ENCODE measurements at places on chromosomes 7 and 10.

- DNase-seq: peak; percentile 83
Observed at GRCh38 chr10:88883448-88883809, 3.4 kb downstream of the STAMBPL1 start.

DNA sequence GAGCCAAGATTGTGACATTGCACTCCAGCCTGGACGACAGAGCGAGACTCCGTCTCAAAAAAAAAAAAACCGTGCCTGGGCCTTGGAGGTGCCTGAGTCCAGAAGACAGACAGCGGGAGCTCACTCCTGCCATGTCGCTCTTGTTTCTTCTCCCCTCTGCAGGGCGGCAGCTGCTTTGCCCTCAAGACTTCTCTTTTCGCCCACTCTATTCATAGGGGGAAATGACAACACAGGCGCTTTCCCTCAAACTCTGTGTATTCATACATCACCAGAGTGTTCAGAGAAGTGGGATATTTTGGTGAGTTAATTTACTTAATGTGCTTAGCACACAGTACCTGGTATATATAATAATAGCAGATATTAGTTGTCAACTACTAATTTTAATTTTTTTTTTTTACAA, 44.5 kb downstream of the FOXK1 start:
- no peak for DNase-seq

GRCh38 chr7:5539013-5539411, 115.4 kb upstream of the TNRC18 start:
- DNase-seq: no peak

DNA sequence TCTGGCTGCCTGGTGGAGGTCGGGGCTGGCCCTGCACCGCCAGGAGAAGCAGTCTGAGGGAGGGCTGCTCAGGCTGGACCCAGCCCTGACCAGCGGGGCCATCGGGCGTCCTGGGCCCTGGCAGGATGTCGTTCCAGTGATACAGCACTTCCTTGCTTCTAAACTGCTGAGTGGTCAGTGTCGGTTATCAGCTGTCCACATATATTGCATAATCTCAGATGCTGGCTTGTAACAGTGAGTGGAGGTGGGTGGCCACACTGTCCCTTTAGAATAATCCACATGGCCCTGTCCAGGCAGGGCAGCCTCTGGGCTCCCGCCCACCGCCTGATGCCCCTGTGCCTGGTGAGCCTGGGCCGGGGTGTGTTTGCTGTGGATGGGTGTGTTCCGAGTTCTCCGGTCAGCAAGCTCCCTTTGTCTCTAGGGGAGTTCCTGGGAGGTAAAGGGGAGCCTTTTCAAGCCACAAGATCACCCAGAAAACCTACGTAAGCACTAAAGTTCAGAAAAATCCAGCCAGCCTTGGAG, 86.1 kb downstream of the LHPP start:
- no peak for DNase-seq

- peak; percentile 72 for DNase-seq
Observed at GRCh38 chr7:100483722-100484672, at the start of gene NYAP1. NYAP1 (plus strand) TSS chr7:100483927; CDS start chr7:100485312, 1,385 bp downstream.

- DNase-seq: no peak
Observed at GRCh38 chr10:114802177-114802576, 19.4 kb upstream of the FHIP2A start.

GRCh38 chr10:114519756-114520293, 115.5 kb upstream of the AFAP1L2 start:
- DNase-seq: no peak

GRCh38 chr7:159093351-159093971, 51.2 kb downstream of the VIPR2 start:
- DNase-seq: no peak

GRCh38 chr10:101695404-101695890, 477 bp upstream of the FBXW4 start:
- DNase-seq: no peak

GRCh38 chr10:118259288-118259906, 82.7 kb downstream of the FAM204A start:
- DNase-seq: no peak

DNA sequence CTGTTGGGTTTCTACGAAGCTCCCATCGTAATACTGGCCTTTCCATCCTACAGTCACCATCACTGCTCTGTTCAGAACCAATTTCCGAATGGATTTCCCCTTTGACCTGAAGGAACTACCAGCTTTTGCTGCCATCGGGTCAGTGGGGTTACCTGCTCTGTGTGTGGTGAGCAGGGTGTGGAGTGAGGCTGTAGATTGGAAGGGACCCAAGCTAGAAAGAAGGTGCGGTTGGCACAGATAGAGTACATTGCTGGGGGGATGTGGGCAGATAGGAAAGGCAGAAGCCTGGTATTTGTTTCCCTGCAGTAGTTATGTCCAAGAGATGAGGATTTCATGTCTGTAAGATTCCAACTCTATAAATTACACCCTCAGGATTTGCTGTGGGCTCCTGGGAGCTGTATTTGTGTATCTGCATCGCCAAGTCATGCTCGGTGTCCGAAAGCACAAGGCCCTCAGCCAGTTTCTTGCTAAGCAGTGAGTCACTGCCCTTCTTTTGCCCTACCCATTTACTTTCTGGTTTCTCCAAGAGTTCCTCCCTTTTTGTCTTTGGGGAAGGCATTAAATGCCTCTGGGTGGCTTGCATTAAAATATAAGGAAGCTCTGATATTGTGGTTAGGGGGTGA, 15.4 kb downstream of the CLCN1 start:
- no peak for DNase-seq

GRCh38 chr7:94253686-94254085, 141.0 kb upstream of the COL1A2 start:
- no peak for DNase-seq

- no peak for DNase-seq
Observed at GRCh38 chr7:78218876-78219275, 420.3 kb downstream of the PHTF2 start.

GRCh38 chr7:23539494-23539907, 7.7 kb upstream of the TRA2A start:
- no peak for DNase-seq

- DNase-seq: no peak
Observed at GRCh38 chr10:99470327-99470726, 39.9 kb upstream of the GOT1 start.

DNA sequence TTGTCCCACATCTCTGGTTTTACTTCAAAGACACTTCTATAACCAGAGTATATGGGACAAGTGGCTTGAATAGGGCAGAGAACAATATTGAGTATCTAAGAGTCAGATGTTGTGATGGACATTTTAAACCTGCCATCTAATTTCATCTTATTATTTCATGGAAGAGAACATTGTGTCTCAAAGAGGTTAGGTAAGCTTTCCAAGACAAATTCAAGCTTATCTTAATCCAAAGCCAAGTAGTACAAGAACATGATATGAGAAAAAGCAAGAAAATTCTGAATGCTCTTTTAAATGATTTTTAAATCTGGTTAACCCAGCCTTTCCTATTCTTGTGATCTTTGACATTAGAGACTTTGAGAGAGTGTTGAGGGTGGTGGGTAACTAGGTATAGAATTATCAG, 65.3 kb upstream of the ZNF804B start:
- DNase-seq: no peak

GRCh38 chr7:140390034-140390433, 8.3 kb downstream of the SLC37A3 start:
- DNase-seq: no peak

- no peak for DNase-seq
Observed at GRCh38 chr10:18610517-18610916, 40.9 kb downstream of the NSUN6 start.

DNA sequence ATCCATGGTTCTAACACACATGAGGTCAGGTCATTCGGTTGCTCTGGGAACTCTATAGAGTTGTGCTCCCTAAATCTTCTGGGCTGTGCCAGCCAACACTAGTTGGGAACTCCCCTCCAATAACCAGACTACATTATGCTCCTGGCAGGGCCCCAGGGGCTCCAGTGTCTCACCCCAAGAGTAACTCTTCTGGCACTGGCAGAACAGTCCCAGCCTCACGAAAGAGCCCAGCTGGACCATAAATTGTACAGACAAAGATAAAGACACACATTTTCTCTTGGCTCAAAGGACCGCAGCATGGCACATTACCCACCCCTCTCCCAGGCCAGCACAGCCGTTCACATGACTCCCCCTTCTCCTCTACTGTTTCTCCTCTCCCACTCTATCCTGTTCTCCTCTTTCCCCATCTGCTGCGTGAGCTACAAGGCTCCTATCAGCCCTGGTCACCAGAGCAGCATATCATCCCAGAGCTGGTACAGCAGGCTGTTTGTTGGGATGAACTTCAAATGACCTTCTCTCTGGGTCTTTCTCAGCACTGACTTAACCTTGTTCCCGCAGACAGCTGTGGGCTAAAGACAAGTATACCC, 230.6 kb downstream of the PLXNA4 start:
- no peak for DNase-seq

- no peak for DNase-seq
Observed at GRCh38 chr10:42984761-42985325, 92.0 kb upstream of the RET start.

- no peak for DNase-seq
Observed at GRCh38 chr10:90777621-90778020, 80.2 kb downstream of the HTR7 start.

DNA sequence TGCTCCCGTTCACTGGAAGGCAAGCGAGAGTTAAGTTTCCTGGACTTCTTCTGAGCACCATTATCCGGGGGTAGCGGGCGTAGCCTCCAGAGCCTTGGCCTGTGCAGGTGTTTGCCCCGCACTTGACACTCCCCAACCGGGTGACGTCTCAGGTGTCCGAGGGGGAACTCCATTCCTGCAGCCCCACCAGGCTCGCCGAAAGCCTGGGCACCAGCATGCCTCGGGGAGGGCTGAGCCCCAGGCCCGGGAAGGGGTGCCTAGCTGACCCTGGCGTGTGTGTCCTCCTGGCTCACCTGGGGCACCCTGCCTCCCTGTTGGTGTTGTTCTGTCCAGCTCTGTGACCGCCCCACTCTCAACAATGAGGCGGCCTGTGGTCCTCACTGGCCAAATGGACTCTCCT, 109.4 kb upstream of the GPR26 start:
- no peak for DNase-seq

GRCh38 chr10:12701696-12702095, 299.8 kb downstream of the CCDC3 start:
- DNase-seq: no peak

- no peak for DNase-seq
Observed at GRCh38 chr10:117353684-117354083, 21.6 kb downstream of the PDZD8 start.

DNA sequence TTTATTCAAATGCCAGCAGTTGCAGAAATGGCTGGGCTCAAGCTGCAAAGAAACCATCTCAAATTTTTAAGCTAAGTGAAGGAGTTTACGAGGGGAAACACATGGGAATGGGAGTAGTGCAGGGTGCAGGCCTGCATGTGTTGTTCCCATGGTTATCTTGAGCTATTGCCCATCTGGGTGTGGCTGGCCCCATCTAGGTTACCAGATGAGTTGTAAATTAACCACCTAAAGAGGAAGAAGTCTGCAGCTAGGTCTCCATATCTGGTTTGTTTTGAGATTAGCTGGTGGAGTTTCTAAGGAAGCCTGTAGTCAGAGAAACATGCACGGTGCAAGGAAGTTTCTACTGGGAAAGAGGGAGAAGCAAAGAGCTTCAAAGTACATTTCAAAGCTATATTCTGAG, 23.3 kb upstream of the STEAP2 start:
- DNase-seq: no peak

GRCh38 chr7:2082139-2082998, 150.4 kb downstream of the MAD1L1 start:
- DNase-seq: no peak

GRCh38 chr7:98870807-98871491, 1.1 kb upstream of the TMEM130 start:
- DNase-seq: no peak

DNA sequence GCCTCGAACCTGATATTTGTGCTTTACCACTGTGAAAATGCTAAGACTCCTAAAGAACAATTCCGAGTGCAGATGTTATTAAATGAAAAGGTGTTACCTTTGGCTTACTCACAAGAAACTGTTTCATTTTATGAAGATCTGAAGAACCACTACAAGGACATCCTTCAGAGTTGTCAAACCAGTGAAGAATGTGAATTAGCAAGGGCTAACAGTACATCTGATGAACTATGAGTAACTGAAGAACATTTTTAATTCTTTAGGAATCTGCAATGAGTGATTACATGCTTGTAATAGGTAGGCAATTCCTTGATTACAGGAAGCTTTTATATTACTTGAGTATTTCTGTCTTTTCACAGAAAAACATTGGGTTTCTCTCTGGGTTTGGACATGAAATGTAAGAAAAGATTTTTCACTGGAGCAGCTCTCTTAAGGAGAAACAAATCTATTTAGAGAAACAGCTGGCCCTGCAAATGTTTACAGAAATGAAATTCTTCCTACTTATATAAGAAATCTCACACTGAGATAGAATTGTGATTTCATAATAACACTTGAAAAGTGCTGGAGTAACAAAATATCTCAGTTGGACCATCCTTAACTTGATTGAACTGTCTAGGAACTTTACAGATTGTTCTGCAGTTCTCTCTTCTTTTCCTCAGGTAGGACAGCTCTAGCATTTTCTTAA, 47.7 kb downstream of the MINPP1 start:
- no peak for DNase-seq

GRCh38 chr7:141012044-141012685, 2.6 kb downstream of the MRPS33 start:
- DNase-seq: peak; percentile 74

GRCh38 chr10:12934777-12935176, 66.7 kb downstream of the CCDC3 start:
- no peak for DNase-seq

GRCh38 chr7:16326106-16326505, 95.2 kb downstream of the CRPPA start:
- DNase-seq: no peak

GRCh38 chr7:139673230-139673629, 104.6 kb downstream of the HIPK2 start:
- no peak for DNase-seq

GRCh38 chr7:150780292-150780691, 19.9 kb downstream of the TMEM176B start:
- DNase-seq: no peak

DNA sequence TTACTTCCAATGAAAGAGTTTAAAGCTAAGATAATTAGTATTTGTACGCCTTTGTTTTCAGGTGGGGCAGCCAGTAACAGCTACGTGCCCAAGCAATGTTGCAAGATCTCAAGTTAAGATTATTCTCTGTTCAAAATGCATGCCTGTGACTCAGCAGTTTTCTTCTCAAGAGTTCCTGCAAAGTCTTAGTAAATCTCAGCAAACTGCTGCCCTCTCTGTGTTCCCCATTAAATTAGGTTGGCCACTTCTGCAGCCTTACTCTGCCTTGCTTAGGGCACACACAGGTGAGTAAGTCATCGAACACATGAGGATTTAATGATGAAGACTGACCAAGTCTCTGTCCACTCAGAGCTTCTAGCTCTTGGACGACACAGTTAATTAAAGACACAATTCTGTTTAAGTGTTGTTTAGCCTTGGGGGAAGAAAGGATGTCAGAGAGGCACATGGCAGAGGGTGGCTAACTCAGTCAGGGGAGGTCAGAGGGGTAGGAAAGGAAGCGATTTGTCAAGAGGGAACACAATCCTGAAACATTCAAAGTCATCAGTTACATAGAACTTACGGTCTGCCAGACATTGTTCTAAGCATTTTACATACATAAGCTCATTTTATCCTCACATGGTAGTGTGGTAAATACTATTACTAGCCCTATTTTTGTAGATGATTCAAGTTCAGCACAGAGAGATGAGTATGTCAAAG, 20.2 kb upstream of the SLC35G1 start:
- no peak for DNase-seq
